ENCODE measurements at places on chromosomes 6 and 20.

GRCh38 chr6:148846778-148847761 lies 100.2 kb downstream of the UST start:
- DNase-seq = no peak

GRCh38 chr20:12414446-12415274 lies 497.0 kb downstream of the BTBD3 start:
- no peak for DNase-seq

- no peak for DNase-seq
Observed at GRCh38 chr20:57262784-57263609, 3.4 kb downstream of the BMP7 start.

- no peak for DNase-seq
Observed at GRCh38 chr6:164911151-164911550, 398.3 kb downstream of the C6orf118 start.

DNA sequence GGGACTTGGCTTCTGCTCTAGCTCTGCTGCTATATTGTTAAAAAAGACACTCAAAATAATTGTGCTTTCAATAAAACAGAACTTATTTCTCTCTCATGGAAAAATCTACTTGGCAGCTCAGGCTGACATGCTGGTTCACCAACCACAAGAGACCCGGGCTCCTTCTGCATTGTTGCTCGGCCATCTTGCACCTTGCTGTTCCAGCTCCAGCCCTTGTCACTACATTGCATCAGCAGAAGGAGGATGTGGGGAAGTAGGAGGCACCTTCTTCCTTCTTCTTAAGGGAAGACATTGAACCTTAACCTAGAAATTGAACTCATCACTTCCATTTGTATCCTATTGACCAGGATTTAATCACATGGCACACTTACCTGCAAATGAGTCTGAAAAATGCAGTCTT lies 6.6 kb upstream of the C20orf202 start:
- DNase-seq = no peak

DNA sequence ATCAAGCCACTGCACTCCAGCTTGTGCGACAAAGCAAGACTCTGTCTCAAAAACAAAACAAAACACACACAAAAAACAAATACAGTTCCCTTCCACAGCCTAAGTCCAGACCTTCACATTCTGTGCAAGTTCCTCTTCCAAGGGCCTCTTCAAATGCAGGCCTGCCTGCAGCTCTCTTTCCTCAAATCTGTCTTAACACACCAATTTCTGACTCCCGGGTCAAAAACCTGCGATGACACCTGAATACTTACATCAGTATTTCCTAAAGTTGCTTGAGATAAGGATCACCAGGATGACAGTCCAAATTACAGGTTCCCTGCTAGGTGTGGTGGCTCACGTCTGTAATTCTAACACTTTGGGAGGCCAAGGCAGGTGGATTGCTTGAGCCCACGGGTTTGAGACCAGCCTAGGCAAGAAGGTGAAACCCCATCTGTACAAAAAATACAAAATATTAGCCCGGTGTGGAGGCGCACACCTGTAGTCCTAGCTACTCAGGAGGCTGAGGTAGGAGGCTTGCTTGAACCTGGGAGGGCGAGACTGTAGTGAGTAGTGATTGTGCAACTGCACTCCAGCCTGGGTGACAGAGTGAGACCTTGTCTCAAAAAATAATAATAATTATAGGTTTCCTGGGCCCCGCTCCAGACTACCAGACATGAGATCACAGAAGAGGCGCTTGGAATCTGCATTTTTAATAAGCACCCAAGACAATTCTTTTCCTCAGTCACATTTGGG lies 8.8 kb upstream of the PARD6B start:
- DNase-seq = no peak

- DNase-seq = peak; percentile 18
Observed at GRCh38 chr20:37007898-37008649, 56.6 kb upstream of the SAMHD1 start.

DNA sequence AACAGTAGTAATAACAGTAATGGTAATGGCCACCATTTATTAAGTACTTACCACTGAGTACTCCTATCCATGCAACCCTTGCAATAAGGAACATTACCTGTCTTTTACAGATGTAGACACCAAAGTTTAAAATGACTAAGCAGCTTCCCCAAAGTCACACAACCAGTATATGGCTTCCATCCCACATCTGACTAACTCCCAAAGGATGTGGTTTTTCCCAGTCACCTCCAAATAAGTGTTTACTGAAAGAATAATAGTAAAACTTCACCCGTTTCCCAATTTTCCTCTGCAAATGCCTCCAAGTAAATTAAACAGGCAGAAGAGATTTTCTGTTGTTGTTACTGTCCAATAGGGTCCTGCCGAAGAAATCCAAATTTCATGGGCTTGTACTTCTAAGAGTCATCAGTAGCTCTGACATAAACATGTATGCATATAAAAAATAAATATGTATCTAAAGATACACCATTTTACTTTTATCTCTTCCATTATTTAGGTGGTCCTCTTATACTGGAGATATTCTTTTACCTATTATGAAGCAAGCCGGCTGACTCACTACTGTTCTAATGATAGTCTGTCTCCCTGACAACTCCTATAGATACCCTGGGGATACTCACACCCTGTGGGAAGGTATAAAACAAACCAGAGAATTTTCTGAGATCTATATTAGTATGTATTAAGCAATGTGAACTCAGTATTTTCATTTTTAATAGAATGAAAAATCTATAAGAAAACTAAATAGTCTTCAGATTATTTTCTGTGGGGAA lies 77.9 kb upstream of the ID4 start:
- no peak for DNase-seq

DNA sequence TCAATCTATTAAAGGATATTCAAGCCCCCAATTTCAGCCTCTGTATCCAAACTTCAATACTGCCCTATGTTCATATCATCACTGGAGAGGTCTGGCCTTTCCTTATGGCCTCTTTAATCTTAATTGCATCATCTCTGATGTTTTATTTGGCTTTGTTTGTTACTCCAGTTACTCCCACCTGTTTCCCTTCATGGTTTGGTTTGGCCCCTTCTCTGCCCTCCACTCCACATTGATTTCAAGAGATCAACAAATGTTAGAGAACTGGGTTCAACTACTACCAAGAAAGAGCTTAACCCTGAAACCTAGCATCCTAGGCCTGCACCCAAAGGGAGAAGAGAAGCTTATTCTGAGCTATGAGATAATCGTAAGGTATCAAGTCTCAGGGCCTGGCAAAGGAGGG lies 221.6 kb downstream of the LAMA2 start:
- DNase-seq = no peak

- no peak for DNase-seq
Observed at GRCh38 chr20:59428441-59429205, 128.2 kb downstream of the EDN3 start.

GRCh38 chr6:9116026-9116425 lies 680.7 kb upstream of the SLC35B3 start:
- no peak for DNase-seq

GRCh38 chr6:41741625-41742490 lies 5.3 kb downstream of the PGC start:
- no peak for DNase-seq

DNA sequence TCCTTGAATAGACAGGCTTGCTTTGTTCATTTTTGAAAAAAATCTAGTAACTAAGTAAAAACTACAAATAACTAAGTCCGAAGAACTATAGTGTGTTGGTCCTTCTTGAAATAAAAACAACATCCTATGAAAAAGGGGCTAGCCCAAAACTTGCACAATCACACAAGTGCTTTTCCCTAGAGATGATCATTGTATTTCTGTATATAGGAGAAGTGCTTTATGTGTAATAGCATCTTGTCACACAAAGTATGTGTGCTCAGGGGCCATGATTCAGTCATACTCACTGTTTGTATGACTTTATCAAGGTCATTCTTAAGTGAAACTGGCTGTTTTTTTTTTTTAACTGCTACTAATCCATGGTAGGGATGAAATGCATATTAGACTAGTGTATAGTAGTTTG lies 179.8 kb downstream of the DTNBP1 start:
- no peak for DNase-seq

GRCh38 chr20:51978070-51978501 lies 175.8 kb upstream of the SALL4 start:
- DNase-seq = no peak

GRCh38 chr20:37841971-37842370 lies 61.0 kb upstream of the VSTM2L start:
- no peak for DNase-seq

GRCh38 chr6:3329393-3330051 lies 70.8 kb downstream of the PSMG4 start:
- no peak for DNase-seq

- DNase-seq = no peak
Observed at GRCh38 chr6:110543106-110543505, 66.7 kb upstream of the SLC22A16 start.

DNA sequence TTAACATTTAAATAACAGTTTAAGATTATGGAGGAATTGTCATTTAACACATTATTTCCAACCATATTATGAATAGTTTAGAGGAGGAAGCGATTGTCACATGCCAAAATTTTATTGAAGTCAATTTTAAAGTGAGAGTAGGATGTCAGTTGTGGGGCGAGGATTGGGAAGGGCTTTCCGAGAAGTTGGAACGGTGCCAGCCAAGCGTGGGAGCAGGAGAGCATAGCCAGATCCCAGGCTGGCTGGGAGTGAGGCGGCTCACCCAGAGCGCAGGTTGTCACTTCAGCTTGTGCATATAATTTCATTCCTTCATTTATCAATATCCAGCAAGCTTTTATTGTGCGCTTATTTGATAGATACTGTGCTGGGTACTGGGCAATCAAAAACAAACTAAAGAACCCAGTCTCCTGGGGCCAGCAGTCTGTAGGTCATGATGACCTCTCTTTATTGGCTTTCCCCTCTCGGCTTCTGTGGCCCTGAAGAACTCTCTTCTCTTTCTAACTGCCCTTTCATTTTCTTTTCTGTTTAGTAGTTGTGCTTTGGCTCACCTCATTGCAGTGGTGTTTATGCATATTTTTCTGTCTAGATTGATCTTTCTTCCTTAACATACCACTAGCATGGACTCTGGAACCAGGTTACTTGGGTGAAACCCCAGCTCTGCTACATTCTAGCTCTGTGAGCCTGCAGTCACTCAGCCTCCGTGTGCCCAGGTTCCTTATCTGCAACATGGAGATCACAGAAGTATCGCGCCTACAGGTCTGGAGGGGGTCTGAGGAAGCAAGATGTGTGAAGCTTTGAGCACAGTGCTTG lies 6.4 kb downstream of the CEP43 start:
- DNase-seq = no peak

DNA sequence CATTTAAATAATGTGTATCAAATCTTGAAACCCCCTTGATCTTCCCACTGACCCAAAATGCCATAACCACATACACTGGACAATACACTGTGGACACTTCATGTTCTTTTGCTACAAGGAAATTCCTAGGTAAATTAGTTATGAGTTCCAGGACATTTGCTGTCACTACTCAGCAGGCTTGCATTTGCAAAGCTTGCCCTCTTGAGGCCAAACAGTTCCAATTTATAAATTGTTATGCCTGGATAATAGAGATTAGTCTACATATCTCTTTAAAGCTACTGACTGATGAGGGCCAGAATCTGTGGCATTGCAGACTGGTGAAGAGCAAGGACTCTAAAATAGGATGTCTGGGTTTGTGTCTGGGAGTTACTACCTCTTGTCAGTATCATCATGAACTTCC lies 17.4 kb upstream of the RAB32 start:
- no peak for DNase-seq

DNA sequence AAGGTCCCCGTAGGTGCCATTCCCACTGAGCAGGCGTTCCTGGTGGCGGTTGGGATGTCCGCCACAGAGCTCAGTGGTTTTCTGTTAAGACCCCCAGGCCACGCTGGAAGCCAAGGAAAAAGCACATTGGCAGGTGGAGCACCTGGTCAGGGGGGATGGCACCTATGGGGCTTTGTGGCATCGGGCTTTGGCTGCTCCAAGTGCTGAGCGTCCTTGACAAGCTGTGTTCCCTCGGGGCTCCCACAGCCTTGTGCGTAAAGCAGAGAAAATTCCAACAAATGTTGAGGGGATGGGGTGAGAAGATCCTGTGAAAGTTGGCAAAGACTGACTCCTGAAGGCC lies 135.4 kb downstream of the JPH2 start:
- no peak for DNase-seq

- no peak for DNase-seq
Observed at GRCh38 chr6:163460307-163460782, 45.8 kb downstream of the QKI start.

DNA sequence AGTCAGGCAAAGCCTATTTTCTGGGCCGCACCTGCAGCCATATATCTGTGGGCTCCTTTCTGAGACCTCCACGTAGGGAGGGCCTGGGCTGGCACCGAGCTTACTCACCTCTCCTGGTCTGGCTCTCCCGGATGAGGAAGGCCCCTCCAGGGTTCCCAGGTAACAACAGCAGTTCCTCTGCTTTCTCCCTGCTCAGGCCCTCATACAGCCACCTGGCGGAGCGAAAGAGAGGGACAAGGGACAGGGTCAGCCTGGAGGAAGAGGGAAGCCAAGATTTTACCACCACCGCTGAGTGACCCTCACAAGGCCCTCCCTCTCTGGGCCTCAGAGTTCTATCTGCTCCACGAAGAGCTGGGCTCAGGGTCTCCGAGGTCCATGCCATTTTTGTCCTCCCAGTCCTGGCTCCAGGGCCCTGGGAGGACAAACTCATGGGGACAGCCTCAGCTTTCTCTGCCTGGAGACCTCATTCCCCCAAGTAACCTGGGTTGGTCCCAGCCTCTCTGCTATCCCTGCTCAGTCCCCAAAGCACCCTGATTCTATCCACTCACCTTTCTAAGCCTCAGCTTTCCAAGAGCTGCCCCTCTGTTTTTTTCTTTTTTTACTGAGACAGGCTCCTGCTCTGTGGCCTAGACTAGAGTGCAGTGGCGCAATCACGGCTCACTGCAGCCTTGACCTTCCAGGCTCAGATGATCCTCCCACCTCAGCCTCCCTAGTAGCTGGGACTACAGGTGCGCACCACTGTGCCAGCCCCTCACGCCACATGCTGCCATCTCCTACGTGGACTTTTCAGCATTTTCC lies 13.3 kb downstream of the SLA2 start:
- DNase-seq = no peak

- no peak for DNase-seq
Observed at GRCh38 chr20:25014816-25015215, 22.3 kb upstream of the APMAP start.

DNA sequence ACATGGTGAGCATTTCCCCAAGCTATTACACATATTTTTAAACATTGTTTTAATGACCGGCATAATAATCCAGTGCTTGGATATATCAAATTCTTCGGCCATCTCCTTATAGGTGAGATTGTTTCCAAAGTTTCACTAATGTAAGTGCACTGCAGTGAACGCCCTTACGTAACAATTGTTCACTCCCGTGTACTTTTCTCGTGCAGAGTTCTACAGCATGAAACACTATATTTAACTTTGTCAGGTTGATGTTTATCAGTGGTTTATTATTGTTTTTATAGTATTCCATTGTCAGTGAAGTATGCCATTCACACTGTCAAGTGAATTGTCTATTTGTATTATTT lies 3.4 kb upstream of the GZF1 start:
- DNase-seq = no peak

DNA sequence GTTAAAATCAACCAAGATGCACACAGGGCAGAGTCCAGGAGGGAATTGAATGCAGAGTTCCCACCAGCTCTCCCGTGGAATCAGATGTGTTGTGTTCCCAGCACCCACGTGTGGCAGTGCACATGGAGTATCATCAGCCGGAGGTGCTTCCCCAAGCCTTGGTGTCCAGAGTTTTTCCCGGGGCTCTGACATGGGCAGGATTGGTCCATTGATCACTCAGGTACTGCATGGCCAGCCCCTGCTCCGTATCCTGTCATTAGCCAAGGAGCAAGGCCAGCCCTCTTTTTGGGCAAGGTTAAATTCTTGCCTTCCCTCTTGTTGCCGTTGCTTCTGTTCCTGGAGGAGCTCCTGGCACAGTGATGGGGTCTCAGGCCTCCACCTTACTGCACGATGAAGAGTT lies 28.6 kb upstream of the SLC22A1 start:
- DNase-seq = no peak

GRCh38 chr6:106666282-106667021 lies 37.1 kb downstream of the QRSL1 start:
- DNase-seq = no peak
